ENCODE measurements at places on chromosomes 1 and 21.

DNA sequence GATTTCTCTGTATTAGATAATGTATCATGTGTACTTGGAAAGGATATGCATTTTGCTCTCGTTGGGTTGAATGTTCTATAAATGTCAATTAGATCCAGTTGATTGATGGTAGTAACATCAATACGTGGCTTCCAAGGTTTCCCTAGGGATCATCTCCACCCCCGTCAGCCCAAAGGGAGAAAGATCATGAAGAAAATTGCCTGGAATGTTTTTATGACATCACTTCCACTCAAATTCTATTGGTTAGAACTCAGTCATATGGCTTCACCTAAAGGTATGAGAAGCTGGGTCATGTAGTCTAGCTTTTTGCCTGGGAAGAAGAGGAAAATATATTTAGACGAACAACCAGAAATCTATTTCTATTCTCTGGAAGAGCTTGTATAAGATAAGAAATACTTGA lies at the start of gene C1orf185:
Gene C1orf185 (plus strand): TSS at position 253 of the 400 bp plus-strand sequence. CDS start 6 bp downstream, at position 259.
- no peak for DNase-seq

DNA sequence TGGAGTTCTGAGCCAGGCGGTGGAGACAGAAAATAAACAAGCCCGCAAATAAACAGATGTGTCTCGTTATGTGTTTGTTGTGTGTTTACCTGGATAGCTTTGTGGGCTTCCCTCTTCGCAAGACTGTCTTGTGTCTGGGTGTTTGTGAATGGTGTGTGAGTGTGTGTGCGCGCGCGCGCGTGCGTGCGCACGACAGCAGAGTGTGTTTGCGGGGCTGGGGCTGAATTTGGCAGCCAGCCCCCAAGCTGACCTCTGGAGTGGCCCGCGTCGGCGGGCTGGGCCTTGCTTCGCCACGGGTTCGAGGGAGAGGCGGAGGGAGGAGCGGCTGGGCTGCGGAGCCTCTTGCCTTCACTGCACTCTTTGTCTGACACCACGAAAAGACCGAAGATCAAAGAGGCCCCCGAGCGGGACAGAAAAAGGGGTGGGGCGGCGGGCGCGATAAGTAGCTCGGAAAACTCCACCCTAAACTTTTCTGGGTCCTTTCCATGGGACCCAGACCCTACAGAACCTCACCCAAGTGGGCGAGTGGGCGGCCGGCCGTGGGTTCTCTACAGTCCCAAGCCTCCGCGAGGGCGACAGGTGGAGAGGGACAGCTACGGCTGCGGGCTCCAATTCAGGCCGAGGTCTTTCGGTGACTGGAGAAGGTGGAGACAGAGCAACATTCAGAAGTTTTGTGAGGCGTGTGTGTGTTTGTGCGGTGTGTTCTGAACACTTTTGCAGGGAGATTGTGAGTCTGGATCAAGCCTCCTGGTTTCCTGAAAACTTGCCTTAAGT lies 14.5 kb downstream of the PAX7 start:
- DNase-seq, result no peak

DNA sequence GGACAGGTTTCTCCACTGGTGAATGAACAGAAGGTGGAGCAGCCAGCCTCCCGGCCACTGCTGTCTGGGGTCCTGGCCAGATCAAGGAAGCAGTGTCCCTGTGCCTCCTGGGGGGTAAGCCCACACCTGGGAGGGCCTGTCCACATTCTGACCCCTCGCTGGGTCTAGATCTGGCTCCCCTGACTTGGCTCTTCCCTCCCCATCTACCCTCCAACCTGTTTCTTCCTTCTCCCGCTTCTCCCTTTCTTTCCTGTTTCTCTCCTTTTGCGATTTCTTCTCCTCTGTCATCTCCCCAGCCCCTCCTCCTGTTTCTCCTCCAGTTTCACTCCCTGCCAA lies 378 bp downstream of the RORC start:
- no peak for DNase-seq

DNA sequence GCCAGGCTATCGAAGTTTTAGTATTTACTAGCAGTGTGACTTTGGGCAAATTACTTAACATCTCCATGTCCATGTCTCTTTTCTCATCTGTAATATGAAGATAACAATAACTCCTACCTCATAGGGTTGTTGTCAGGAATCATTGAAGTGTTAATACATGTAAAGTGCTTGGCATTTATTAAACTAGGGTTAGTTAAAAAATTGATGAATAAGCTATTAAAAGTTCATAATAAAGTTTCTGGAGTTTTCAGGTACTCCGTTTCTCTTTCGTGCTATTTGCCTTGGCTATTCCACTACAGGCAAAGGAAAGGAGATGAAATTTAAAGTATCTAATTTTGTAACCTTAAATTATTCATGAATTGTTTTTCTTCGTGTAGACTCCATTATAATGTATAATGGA lies 16.7 kb downstream of the LRRC8D start:
- no peak for DNase-seq

DNA sequence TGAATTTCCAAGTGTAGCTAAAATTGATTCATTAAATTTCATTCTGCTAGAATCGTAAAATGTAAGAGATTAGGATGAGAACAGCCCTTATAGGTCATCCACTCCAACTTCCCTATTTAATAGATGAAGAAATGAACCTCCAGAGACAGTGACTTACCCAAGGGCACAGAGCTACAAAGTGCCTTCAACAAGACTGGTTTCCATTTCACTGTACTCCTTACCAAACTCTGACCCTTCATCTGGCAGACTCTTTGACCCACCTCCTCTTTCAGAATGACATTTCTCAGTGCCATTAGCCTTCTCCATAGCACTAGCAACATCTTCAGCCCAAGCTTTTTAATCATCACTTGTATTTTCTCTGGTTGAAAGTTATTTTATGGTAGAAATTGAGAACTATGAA lies 161.3 kb downstream of the NEK7 start:
- DNase-seq, result no peak

- no peak for DNase-seq
Observed at GRCh38 chr1:16156848-16157495, 1.1 kb upstream of the EPHA2 start.

- DNase-seq, result no peak
Observed at GRCh38 chr1:91854852-91855534, 31.0 kb downstream of the TGFBR3 start.
